G401 (cell line): ENCODE measurements at places on chromosomes 3 and 15.

GRCh38 chr3:40290396-40290795, 19.1 kb upstream of the EIF1B start:
- no peak for DNase-seq

DNA sequence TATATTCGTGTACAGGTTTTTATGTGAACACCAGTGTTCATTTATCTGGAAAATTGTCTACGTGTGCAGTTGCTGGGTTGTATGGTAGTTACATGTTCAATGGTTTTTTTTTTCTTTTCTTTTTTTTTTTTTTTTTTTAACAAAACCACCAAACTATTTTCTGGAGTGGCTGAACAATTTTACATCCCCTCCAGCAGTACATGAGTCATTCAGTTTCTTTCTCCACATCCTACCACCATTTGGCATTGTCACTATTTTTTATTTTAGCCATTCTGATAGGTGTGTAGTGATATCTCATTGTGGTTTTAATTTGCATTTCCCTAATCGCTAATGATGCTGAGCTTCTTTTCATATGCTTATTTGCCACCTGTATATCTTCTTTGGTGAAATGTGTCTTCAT, 256.3 kb upstream of the EOMES start:
- no peak for DNase-seq

DNA sequence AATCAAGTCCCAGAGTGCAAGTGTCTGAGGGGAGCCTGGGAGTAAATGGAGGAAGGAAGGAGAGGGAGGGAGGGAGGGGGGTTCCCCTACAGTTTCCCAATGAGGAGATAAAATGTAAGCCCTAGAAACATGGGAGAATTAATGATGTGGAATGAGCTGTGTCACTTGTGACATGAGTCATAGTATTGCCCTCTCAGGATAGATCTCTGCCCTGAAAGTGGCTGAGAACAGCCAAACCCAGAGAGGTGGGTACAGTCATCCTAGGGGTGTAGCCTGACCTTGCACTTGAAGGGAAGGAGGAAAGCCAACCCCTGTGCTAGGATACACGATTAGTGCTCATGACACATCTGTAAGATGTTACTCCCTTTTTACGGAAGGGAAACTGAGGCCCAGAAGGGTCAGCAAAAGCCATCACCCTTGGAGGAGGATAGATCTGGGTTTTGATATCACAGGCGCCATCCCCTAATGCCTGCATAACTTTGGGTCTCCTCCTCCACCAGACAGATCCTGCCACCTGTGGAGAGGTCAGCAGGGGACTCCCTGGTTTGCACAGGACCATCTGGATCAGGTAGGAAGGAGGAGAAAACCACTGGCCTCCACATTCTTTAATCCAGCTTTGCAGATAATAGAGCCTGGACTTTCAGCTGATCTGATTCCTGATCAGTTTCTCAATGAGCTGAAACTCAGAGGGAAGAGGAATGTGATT, 23.1 kb upstream of the USP3 start:
- DNase-seq = no peak

- DNase-seq = no peak
Observed at GRCh38 chr3:124952282-124952855, 17.8 kb upstream of the MUC13 start.

GRCh38 chr15:84598250-84598649, 2.6 kb upstream of the ZSCAN2 start:
- no peak for DNase-seq
